ENCODE measurements at places on chromosomes 3 and 15.

- DNase-seq, result no peak
Observed at GRCh38 chr3:55935241-55935640, 448.1 kb upstream of the WNT5A start.

- no peak for DNase-seq
Observed at GRCh38 chr15:68400066-68400456, 31.9 kb downstream of the ITGA11 start.

DNA sequence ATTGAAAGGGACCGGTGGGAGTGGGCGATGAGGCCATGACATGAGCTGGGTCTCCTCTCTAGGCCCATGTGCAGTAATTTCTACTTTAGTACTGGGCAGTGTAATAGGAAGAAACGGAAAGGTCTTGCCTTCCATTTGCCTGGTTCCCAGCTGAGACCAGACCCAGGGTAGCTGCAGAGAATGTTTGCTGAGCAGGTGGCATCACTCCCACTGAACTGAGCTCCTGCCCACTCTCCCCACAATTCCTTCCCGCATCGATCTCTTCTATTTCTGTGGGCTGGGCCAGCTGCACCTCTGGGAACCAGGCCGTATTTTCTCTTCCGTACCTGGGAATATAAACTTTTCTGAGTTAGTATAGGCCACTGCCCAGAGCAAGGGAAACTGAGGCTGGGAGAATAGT is 15.8 kb downstream of the ESYT3 start:
- DNase-seq, result no peak

GRCh38 chr15:82808634-82809041 is 790 bp upstream of the WHAMM start:
- no peak for DNase-seq

DNA sequence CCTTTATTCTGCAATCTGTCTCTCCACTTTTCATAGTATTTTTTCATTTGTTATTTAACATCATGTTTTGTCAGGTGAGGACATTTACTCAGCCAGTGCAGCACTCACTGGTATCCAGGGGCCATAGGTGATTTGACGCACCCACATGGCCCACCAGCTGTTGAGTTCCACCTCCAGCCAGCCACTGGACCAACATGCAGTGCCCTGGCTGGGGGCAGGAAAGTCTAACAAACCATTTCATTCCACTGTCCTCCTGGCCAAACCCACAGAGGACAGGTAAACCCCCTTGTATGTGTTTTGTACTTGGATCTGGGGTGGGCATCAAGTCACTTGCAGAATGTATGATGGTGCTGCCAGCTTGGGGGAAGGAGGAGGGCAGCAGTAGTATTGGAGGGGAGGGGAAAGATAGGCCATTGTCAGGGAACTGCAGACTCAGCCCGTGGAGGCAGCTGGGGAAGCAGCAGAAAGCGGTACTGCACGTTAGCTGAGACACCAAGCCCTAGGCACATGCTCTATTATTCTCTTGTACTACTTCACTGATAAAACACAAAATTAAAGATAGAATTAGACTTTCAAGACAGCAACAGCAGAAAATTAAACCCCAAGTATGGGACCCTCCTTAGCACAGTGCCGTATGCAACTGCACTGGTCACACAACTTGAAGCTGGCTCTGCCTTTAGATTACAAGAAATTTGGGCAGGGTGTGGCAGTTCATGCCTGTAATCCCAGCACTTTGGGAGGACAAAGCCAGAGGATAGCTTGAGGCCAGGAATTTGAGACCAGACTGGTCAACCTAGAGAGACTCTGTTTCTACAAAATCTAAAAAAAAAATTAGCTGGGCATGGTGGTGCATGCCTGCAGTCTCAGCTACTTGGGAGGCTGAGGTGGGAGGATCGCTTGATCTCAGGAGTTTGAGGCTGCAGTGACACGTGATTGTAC is 15.4 kb upstream of the RPL24 start:
- DNase-seq, result no peak

DNA sequence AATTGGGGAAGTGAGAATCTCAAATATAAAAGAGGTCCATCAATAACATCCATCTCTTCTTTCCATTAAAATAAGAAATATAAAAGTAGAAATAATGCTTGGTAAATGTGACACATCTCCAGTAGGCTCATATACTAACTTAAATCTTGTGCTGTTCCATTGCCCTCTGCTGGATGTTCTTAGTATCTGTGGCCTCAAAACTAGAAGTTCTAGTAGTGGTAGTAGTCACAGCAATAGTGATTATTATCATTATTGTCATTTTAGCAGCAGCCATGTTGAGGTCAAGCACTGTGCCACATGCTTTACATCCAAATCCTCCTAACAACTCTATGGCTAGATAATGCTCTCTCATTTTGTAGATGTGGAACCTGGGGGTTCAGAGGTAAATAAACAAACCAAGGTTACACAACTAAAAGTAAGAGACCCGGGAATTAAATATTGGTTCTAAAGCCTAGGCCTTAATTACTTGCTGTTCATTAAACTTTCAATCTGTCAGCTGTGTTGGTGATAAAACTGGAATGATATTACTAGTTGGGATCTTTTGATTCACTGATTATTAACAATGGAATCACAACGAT is 20.2 kb upstream of the BTLA start:
- DNase-seq, result no peak

DNA sequence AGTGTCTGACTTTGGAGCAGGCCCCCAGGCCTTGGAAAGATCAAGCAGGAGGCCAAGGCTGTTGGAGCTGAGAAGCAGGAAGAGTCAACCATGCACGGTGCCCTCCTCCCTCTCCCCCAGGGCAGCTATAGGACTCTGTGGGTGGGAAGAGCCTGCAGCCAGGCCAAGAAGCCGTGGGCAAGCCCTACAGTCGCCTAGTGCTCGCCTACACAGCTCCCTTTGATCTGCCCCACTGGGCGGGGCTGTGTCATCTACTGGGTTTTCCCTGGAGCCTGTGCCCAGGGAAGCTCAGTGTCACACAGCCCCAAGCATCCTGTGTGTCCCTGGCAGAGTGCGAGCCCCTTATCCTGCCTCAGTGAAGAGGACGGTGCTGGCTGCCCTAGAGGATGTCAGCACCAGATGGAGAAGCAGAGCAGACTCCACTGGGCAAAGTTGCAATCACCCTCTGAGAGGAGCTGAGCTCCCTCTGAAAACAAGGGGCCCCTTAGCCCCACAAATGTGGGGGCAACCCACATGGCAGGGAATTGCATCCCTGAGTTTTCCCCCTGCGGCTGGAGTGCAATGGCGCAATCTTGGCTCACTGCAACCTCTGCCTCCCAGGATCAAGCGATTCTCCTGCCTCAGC is 72.2 kb downstream of the KLF13 start:
- no peak for DNase-seq

DNA sequence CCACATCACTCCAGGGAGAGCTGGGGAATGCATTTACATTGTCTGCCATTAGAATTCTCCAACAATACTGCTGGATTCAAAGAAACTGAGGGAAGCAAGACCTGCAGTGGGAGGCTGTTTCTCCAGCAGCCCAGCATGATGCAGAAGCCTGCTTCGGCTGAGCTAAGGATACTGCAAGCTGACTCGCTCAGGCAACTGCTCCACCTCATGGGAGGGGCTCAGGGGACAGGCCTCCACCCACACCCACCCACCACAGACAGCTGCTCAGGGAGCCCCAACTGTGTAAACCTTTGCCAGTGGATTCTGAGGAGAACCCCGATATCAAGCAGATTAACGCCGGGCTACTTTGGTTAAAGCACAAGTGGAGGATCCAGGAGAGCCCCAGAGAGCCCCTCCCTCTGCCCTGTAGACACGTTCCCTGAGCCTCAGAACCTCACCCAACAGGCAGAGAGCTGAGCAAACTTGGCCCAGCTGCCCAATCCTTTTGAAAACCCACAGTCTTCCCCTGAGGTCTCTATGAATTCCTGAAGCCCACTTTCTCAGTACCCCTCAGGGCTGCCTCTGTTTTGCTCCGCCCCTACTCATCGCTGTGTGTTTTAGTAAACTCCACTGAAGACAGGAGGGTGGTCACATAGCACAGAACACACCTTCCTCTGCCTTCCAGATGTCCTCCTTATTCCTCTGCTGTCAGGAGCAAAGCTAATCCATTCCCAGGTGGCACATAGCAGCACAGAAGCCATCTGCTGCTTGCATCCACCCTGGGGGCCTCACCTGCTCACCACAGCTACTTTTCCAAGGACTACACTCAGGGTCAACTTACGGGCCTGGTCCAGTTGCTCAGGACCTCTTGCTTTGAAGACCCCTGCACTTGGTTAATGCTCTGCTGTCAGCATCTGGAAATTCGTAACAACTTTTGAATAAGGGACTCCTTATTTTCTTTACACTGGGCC is 269.0 kb downstream of the ABHD5 start:
- DNase-seq, result no peak

GRCh38 chr3:178406206-178406605 is 130.0 kb upstream of the KCNMB2 start:
- DNase-seq, result no peak

DNA sequence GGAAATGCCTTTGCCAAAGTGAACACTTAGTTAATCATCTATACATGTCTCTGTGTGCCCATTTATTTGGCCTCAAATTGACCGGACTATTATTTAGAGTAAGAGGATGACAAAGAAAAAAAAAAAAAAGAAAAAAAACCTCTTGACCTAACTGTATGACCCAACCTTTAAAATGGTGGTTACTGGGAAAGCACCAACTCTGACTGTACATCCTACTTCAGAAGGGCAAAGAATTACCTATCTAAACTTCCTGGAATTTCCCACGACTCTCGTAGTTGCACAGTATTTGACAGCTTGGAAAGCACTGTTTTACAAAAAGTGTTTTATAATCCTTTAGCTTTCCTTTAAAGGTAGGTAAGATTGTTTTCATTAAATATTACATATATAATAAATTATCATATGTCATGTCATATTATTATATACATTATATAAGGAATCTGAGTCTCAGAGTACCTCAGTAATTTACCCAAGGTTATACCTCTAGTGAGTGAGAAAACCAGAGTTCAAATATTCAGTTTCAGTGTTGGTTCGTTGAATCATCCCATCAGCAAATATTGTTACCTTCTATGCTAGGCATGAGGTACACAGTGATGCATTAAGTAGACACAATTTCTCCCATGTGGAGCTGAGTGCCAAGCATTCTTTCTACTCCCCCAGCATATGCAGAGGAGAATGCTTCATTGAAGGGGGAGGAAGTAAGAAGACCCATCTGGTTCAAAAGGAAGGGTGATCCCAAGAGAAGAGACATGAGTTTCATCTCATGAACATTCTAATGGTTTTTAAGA is 5.0 kb downstream of the BCL2A1 start:
- no peak for DNase-seq

DNA sequence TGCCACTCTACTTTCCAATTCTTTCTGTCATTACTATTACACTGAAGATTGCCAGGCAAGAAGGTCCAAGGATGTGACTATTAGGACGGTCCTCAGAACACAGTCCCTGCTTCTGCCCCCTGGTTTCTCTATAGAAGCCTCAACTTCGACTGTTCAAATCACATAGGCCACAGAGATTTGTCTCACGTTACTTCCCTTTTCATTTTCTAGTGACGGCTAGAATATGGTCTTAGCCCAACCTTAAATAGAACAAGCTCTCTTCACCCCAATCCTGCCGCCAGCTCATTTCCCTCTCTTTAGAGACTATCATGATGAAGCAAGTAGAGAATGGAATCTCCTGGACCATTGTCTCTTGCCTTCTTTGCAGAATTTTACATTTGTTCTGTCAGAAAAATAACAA is 84.9 kb downstream of the TIGIT start:
- DNase-seq, result no peak

DNA sequence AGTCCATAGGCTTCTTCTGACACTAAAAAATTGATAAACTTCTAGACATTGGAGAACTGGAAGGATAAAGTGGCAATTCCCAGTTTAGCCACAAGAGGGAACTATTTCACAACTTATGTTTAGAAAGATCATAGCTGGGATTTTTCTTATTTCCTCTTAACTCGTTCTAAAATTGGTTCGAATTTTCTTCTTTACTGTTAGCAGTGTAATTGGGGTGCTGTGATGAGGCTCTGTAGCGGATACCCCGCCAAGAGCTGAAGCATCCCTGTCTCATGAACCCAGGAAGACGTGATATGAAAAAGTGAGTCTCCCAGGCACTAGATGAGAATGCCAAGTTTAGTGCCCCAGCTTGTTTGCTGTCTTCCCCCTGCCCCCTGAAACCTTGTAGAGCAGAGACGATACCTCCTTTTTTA is 85.1 kb downstream of the PDCD6IP start:
- no peak for DNase-seq

GRCh38 chr3:60086811-60087210 is 1037.0 kb upstream of the CFAP20DC start:
- no peak for DNase-seq

- no peak for DNase-seq
Observed at GRCh38 chr15:100775581-100776185, 103.9 kb upstream of the ALDH1A3 start.

DNA sequence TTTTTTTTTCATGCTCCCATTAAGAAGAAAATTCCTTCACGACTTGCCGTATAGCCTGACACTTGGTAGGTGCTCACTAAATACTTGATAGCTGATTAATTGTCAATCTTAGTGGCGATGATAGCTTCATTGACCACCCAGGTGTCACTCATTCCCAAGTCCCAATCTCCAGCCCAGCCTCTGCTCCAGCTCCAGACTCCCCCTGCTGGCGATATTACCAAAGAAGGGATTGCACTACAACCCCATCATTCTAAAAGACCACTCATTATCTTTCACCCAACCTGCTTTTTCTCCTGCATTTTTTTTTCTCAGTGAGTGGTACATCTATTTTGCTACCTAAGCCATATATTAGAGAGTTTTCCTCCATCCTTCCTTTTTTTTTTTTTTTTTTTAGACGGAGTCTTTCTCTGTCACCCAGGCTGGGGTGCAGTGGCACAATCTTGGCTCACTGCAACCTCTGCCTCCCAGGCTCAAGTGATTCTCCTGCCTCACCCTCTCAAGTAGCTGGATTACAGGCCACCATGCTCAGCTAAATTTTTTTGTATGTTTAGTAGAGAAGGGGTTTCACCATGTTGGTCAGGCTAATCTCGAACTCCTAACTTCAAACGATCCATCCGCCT is 19.5 kb upstream of the COMMD2 start:
- DNase-seq, result peak; percentile 45

DNA sequence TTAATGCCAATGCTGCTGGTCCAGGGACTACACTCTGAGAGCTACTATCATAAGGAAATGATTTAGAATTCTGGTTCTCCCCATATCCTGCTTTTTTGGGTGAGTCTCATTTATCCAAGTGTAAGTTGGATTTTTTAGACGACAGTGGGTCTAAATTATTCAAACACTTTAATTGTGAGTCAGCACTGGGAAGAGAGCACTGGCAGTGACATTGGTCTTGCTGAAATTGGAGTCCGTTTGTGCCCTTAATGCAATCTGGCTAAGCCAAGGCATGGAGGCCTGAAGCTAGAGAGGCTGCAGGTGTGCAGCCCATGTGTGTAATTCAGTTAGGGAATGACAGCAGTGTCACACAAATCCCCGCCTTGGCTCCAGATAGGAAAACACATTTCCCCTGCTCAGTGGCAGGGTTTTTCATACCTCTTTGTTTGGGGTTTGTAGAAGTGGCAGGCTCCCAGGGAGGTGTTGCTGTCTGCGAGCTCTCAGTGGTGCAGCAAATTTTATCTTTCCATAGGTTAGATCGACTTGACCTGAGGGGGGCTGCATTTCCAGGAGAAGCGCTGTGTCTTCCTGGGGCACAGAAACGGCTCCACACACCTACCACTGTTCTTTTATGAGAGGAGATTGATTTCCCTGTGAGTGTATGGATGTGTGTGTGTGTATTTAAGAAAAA is 197.7 kb downstream of the CD47 start:
- no peak for DNase-seq
